ENCODE measurements at places on chromosomes 7 and 10.

- DNase-seq, result peak; percentile 87
These were observed 1.5 kb downstream of the GSDME start for GRCh38 chr7:24755541-24756407.

GRCh38 chr10:97399843-97400545, 1.1 kb downstream of the RRP12 start:
- peak; percentile 81 for DNase-seq

- DNase-seq, result no peak
These were observed 304.3 kb upstream of the ZMIZ1 start for GRCh38 chr10:78764436-78764835.

DNA sequence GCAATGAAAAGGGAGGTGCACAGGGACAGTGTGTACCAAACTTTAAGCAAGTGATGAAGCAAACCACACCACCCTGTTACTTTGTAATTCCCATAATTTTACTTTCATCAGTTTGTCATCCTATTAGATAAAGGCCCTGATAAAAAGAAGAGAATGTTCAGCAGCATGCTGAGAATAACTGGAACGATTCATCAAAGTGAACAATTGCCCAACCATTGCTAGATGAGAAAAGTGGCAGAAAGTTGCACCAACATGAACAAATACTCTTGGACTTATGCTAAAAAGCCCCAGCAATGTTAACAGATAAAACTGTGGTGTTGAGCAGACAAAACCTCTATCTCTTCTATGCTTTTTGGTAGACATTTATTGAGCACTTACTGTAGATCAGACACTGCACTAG, 75.5 kb upstream of the PCGF5 start:
- DNase-seq, result peak; percentile 13

DNA sequence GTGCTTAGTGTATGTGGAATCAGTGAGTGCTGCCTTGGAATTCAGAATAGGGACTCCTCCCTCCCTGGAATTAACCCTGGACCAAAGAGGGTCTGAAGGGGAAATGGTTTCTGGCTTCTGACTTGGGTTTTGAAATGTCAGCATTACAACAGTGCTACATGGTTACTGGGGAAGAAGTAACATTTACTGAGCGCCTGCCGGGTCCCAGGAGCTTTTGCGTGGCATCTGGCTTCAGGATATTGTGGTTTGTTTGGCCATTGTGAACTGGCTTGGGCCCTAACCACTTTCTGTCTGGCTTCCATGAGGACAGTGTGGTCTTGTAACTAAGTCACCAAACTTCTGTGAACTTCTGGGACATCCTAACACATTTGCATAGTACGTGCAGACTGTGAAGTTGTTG, 21.3 kb downstream of the TSPAN15 start:
- no peak for DNase-seq

GRCh38 chr7:156123362-156123761, 311.1 kb upstream of the SHH start:
- no peak for DNase-seq
